ENCODE measurements at places on chromosomes 3 and 15. TPM values are rescaled to one million over a fixed set of nuclear protein-coding genes. Genes with fewer than 3 reads are reported as not detected.

DNA sequence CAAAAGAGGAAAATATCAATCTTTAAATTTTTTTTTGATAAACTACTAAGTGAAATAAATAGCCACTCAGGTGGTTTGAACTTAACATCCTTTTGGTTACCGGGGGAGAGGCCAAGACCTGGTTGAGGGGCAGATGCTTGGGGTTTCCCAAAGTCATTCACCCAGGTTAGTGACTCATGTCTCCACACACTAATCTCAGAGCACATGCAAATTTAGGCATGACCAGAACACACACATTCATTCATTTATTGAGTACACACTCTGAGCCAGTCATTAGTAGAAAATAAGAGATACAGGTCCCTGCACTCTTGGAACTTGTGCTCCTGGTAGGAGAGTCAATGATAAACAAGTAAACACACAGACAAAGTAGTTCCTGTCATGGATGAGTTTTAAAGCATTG is 7.3 kb downstream of the ILDR1 start:
- H3K4me1 ChIP-seq, result no peaks in the 10 kb centered on the region
- no peaks in the 10 kb centered on the region for H3K36me3 ChIP-seq
- no peak overlapping the region for H3K27ac ChIP-seq
- DNase-seq, result no peak
- peaks cover 82% of the 10 kb centered on the region for H3K27me3 ChIP-seq
- no peak overlapping the region for H3K4me3 ChIP-seq

PLCB2 gene
- total RNA-seq, result 3.5 TPM

DNA sequence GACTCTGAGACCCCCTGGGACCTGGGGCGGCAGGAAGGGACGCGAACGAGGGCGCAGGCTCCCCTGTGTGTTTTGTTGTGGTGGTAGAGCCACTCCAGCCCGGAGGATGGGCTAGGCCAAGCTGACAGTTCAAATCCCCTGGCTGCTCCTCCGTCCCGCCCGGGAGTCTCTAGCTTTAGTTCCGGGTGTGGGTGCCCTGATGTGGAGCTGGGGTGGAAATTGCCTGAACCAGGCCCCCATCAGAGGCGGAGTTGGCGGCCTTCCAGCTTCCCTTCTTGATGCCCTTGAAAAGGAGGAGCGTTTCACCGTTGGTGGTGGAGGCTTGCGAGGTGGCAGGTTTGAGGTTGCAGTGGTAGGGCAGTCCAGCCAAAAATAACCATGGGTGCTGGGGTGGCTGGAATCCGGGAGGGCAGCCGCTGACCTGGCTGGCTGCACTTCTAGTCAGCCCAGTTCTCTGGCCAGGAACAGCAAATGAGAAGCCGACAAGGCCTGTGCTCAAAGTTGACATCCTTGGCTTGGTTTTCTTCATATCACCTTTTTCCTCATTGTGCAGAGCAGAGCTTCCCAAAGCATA is 817 bp downstream of the CLK3 start:
- DNase-seq, result peak; percentile 87
- peak overlapping the region; percentile 97 for H3K27ac ChIP-seq
- H3K36me3 ChIP-seq, result peaks cover 29% of the 10 kb centered on the region
- H3K4me1 ChIP-seq, result peaks cover 34% of the 10 kb centered on the region

GLDN gene
- total RNA-seq, result 2.0 TPM

GOLGA6L7 gene
- total RNA-seq, result not detected

ZXDC gene
- total RNA-seq, result 44.5 TPM

- H3K36me3 ChIP-seq, result peaks cover 68% of the 10 kb centered on the region
- no peak overlapping the region for H3K4me3 ChIP-seq
- DNase-seq, result no peak
- peaks cover 7% of the 10 kb centered on the region for H3K4me1 ChIP-seq
Measured at GRCh38 chr3:12585970-12586369, 29.1 kb downstream of the MKRN2 start.

- no peaks in the 10 kb centered on the region for H3K36me3 ChIP-seq
- no peak overlapping the region for H3K27ac ChIP-seq
- H3K4me3 ChIP-seq, result no peak overlapping the region
- no peaks in the 10 kb centered on the region for H3K27me3 ChIP-seq
Measured at GRCh38 chr3:108106031-108106430, 15.2 kb upstream of the CD47 start.

HCN4 gene
- not detected for total RNA-seq

SLC22A13 gene
- total RNA-seq, result 0.73 TPM

- no peak for DNase-seq
- no peaks in the 10 kb centered on the region for H3K36me3 ChIP-seq
- no peak overlapping the region for H3K4me3 ChIP-seq
- no peak overlapping the region for H3K27ac ChIP-seq
- H3K4me1 ChIP-seq, result peaks cover 18% of the 10 kb centered on the region
Measured at GRCh38 chr3:32041316-32041715, 59.8 kb downstream of the ZNF860 start.

DNA sequence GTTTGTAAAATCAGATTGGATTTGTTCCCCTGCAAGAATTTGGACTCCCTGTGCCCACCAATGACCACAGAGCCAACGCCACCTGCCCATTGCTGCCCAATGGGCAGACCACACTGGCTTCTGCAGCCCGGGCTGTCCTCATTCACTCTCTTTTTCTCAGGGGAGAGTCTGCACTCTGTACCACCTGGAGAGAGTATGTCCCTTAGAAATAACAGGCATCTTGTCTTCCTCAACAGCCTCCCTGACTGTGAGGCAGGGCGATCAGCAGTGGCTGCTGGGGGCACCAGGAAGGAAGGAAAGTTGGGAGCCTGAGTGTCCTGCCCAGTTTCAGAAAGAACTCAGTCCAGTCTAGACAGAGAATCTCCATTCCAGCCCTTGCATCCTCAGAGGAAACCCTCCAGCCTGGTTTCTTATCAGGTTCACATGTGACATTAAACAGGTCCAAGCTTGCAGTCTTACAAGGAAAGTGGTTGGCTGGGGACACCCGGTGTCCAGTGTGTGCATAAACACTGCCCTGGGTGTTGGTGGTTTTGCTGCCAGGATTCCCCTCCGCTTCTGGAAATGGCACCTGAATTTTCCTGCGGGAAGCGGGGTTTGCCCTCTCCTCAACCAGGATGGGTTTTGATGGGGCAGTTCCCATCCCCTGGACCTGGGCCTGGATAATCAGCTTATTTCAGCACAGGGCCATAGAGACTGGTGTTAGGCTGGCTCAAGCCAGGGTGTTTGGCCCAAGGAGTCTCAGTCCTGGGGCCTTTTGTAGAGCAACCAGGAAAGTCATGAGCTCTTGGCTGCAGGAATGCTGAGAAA is 37.2 kb downstream of the SSUH2 start:
- no peak overlapping the region for H3K27ac ChIP-seq
- peaks cover 13% of the 10 kb centered on the region for H3K4me1 ChIP-seq
- no peaks in the 10 kb centered on the region for H3K36me3 ChIP-seq
- H3K4me3 ChIP-seq, result no peak overlapping the region
- peak; percentile 88 for DNase-seq

GBE1 gene
- 57.1 TPM for total RNA-seq

TMEM39A gene
- total RNA-seq, result 48.4 TPM

- DNase-seq, result peak; percentile 23
- H3K27ac ChIP-seq, result peak overlapping the region; percentile 93
- peak overlapping the region; percentile 74 for H3K4me3 ChIP-seq
Measured at GRCh38 chr3:107432646-107433045, 55.4 kb downstream of the CCDC54 start.

GRCh38 chr3:58668247-58668646 is 1.7 kb upstream of the FAM3D start:
- no peaks in the 10 kb centered on the region for H3K27me3 ChIP-seq
- no peak overlapping the region for H3K4me3 ChIP-seq

KBTBD13 gene
- not detected for total RNA-seq

DNA sequence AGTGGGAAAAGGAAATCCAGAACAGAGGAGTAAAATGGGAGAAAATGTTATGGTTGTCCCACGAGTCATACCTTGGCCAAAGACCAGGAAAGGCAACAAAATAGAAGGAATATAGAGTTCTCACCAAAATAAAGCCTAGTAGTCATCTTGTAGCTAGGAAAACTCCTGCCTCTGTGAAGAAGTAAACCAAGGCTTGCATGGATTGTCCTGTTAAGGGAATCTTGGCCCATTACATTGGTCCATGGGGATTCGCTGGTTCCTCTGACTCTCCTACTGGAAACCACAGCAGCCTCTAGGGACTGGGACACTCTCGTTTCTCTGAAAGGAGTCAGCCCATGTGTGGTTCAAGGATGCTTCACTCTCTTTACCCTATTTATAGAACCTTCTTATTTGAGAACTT is 62.9 kb upstream of the FNDC3B start:
- H3K4me1 ChIP-seq, result no peaks in the 10 kb centered on the region
- H3K4me3 ChIP-seq, result no peak overlapping the region
- no peak overlapping the region for H3K27ac ChIP-seq
- H3K27me3 ChIP-seq, result no peaks in the 10 kb centered on the region

MCCC1 gene
- total RNA-seq, result 25.2 TPM

DNA sequence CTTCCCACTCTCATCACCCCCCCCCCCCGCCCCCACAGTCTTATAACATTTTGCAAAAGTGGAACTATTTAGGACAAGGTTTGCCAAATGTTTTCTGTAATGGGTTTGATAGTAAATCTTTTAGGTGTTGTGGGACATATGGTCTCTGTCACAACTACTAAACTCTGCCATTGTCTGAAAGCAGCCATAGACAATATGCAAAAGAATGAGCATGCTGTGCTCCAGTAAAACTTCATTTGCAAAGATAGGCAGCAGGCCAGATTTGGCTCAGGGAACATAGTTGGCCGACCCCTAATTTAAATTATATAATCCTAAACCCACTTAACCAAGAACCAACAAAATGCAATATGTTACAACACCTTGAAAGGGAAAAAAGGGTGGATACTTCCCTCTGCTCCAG is 46.4 kb downstream of the TIPARP start:
- no peak overlapping the region for H3K4me3 ChIP-seq
- H3K36me3 ChIP-seq, result no peaks in the 10 kb centered on the region
- no peak overlapping the region for H3K27ac ChIP-seq
- no peak for DNase-seq
- H3K27me3 ChIP-seq, result no peaks in the 10 kb centered on the region

CCR1 gene
- total RNA-seq, result 2.6 TPM

- H3K27ac ChIP-seq, result no peak overlapping the region
- H3K36me3 ChIP-seq, result no peaks in the 10 kb centered on the region
- H3K4me1 ChIP-seq, result no peaks in the 10 kb centered on the region
Measured at GRCh38 chr3:22585911-22586310, 617.2 kb upstream of the UBE2E2 start.

CADM2 gene
- 1.6 TPM for total RNA-seq

- no peaks in the 10 kb centered on the region for H3K27me3 ChIP-seq
- no peak overlapping the region for H3K27ac ChIP-seq
- DNase-seq, result no peak
- no peak overlapping the region for H3K4me3 ChIP-seq
- H3K36me3 ChIP-seq, result no peaks in the 10 kb centered on the region
- H3K4me1 ChIP-seq, result no peaks in the 10 kb centered on the region
Measured at GRCh38 chr3:93906245-93906644, 67.5 kb downstream of the PROS1 start.

DNA sequence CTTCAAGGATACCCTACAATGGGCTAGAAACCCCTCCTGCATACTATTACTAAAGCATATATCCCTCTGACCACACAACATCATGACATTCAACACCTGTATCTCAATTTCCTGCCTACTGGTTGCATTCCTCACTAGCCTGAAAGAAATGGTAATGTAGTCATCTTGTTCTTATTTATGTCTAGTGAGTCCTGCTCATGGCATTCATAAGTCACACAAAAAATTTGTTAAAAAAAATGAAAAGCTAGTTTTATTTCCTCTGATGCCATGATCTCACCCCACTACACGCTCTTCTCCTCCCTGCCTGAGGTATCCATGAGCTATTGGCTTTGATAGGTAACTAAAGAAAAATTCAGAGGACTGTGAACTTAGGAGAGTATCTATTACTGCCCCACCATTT is 284.5 kb downstream of the ZNF385D start:
- no peak overlapping the region for H3K27ac ChIP-seq
- no peak overlapping the region for H3K4me3 ChIP-seq
- no peak for DNase-seq
- no peaks in the 10 kb centered on the region for H3K27me3 ChIP-seq

- H3K4me3 ChIP-seq, result no peak overlapping the region
- DNase-seq, result no peak
- no peak overlapping the region for H3K27ac ChIP-seq
- no peaks in the 10 kb centered on the region for H3K36me3 ChIP-seq
- H3K27me3 ChIP-seq, result no peaks in the 10 kb centered on the region
- no peaks in the 10 kb centered on the region for H3K4me1 ChIP-seq
Measured at GRCh38 chr3:111589303-111590142, 5.6 kb downstream of the ZBED2 start.

SEMA6D gene
- total RNA-seq, result 54.0 TPM

GRCh38 chr3:131550562-131551465 is 48.0 kb upstream of the MRPL3 start:
- no peak overlapping the region for H3K4me3 ChIP-seq
- no peaks in the 10 kb centered on the region for H3K27me3 ChIP-seq
- H3K27ac ChIP-seq, result no peak overlapping the region
- no peaks in the 10 kb centered on the region for H3K4me1 ChIP-seq

TRAT1 gene
- total RNA-seq, result 4.8 TPM

DNA sequence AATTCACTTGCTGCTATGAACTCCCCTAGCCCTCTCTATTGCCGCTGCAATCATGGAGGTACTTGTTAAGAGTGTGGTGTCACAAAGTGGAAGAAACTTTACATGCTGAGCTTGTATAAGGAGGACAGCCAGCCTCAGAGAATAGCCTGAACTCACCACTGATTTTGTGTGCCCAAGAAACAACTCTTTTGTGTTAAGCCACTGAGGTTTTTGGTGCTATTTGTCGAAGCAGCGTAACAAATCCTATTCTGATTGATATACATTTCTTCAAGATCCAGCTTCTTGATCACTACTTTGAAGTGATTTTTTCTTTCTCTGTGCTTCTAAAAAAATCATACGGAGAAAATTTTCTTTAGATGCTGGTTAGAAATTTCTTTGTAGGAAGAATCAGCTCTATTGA is 132.4 kb downstream of the MEIS2 start:
- no peak overlapping the region for H3K27ac ChIP-seq
- H3K4me3 ChIP-seq, result no peak overlapping the region
- no peaks in the 10 kb centered on the region for H3K36me3 ChIP-seq
- no peak for DNase-seq

GRCh38 chr3:150408221-150409124 is at the start of gene TSC22D2:
TSC22D2 (plus strand) TSS chr3:150408298; CDS start chr3:150409351, 1,053 bp downstream.
- H3K4me3 ChIP-seq, result peak within 1 kb of the TSS; percentile 79
- H3K4me1 ChIP-seq, result peaks cover 26% of the 10 kb centered on the region
- peak within 1 kb of the TSS; percentile 100 for H3K27ac ChIP-seq
- H3K36me3 ChIP-seq, result no peaks in the 10 kb centered on the region
- DNase-seq, result peak; percentile 97

DNA sequence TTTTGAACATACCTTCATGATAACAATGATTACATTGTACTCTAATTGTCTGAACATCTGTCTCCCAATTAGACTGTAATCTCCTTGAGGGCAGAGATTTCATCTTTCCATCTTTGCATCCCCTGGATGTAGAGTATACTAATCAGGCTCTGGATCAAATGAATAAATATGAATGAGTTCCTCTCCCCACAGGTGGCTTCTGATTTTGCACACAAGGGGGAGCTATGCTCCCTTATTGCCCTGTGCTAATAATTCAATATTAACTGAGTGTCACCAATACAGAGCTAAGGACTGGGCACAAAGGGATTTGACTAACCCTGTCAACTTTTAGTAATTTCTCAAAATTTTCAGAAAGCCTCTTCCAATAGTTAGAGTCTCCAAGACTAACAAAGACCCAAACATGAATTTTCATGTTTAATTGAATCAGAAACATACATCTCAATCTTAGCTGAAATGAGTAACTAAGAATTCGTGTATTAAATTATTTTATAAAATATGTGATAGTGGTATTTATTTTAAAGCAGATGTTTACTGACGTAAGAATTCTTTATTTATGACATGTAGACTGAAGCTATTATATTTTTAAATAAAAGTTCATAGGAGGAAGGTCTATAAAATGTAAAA is 3.0 kb downstream of the DUOXA1 start:
- H3K4me1 ChIP-seq, result peaks cover 38% of the 10 kb centered on the region
- no peak overlapping the region for H3K27ac ChIP-seq
- H3K4me3 ChIP-seq, result no peak overlapping the region
- no peak for DNase-seq
- H3K27me3 ChIP-seq, result peaks cover 24% of the 10 kb centered on the region
